ENCODE measurements at places on chromosomes 3 and 15.

DNA sequence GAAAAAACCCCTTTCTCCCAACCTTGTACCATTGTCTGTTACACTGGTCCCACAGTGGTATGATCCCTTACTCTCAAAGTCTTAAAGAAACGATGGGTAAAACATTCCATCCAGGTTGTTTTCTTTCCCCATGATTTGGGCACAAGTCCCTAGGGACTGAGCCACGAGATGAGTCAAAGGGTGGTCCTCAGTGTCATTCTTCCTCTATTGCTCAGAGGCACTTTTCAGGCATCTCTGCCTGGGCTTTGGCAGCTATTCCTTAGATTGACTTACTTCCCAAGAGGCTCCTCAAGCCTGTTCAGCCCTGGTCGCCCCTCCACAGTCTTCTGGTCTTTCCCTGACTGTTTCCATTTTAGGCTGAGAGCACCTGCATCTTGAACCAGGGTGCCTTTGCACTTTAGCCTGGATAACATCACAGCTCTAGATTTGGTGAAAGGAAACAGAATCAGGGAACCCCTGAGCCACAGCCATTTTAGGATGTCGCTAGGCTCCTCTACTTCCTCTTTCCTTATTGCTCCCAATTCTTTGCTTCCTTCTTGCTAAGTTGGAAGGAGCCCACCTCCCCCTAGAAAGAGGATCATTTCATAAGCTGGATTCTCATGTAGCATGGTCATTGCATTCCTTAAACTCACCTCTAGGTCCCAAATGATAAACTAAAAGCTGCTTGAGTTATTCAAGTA is 131.0 kb upstream of the TPRG1 start:
- DNase-seq: no peak

DNA sequence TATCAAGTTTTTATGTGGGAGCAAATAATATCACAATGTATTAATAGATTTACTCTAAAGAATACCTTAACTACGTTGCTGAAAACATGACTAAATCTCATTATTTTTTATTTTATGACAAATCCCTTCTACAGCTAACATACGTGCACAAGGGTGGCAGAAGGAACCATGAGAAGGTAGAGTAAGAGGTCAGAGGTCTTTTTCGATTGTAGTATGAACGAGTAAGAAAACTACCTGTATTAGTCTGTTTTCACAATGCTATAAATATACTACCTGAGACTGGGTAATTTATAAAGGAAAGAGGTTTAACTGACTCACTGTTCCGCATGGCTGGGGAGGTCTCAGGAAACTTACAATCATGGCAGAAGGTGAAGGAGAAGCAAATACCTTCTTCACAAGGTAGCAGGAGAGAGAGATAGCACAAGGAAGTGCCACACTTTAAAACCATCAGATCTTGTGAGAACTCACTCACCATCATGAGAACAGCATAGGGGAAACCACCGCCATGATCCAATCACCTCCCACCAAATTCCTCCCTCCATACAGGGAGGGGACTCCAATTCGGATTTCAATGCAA is 95.3 kb downstream of the SUCLG2 start:
- no peak for DNase-seq

GRCh38 chr3:117645561-117646242 is 936.1 kb downstream of the TUSC7 start:
- DNase-seq: no peak

DNA sequence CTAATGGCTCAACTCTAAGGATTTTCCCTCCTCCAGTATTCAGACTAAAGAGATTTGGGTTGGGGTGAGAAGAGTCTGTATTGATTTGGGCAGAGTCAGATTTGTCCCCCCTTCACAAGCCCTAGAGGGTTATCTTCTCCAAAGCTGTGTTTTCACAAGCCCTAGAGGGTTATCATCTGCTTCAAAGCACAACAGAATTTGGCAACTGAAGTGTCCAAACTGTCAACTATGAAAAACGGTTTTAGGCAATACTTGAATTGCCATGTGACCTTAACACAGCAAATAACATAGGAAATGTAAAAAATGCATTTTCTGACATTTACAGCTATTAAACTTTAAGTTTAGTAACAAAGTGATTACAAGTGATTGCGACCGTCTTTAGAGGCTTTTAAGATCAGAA is 119.9 kb downstream of the IMPG2 start:
- no peak for DNase-seq

DNA sequence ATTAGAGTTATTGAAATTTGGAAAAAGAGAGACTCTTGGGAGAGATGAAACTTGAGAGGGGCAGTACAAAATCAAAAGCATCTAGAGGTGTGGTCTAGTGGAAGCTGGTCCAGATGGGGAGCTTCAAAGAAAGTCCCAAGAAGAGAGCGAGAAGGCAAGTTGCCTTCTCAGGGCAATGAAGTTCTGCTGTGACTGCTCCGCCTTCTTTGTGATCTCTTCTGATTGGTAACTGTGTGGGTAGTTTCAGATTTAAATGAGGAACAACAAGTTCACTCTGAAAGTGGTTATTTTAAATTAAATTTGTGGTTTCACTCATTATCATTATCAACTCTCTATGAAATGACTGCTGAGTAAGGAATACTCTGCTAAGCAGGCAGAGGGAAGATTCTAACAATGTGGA is 233.3 kb downstream of the NLGN1 start:
- DNase-seq: no peak
